Activated naive CD8-positive, alpha-beta T cell treated with anti-CD3 and anti-CD28 coated beads, Interleukin-2, amount 50 U/mL, for 16 hours (primary cell): ENCODE measurements at places on chromosomes 4 and X.

GRCh38 chr4:182978152-182978827, 61.1 kb upstream of the DCTD start:
- DNase-seq = no peak

DNA sequence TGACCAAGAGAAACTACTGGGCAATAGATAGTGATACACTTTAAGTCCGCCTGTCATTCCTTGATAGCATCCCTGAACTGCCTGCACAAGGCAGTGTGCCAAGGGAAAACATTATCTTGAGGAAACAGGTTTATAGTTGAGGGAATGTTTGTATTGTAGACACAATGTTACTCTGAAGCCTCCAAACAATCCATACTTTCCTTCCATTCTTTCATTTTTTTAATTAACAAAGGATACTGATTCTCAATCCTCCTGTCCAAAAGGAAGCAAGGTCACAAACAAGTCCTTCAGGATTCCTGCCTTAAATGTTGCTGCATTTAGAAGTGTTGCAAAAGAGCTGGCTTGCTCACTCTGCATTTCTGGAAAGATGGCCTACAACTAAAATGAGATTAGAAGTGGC, 61.7 kb upstream of the PRSS48 start:
- DNase-seq = no peak

- DNase-seq = no peak
Observed at GRCh38 chr4:143189528-143189927, 4.8 kb downstream of the USP38 start.

- DNase-seq = no peak
Observed at GRCh38 chr4:153409412-153409811, 56.7 kb upstream of the TMEM131L start.

DNA sequence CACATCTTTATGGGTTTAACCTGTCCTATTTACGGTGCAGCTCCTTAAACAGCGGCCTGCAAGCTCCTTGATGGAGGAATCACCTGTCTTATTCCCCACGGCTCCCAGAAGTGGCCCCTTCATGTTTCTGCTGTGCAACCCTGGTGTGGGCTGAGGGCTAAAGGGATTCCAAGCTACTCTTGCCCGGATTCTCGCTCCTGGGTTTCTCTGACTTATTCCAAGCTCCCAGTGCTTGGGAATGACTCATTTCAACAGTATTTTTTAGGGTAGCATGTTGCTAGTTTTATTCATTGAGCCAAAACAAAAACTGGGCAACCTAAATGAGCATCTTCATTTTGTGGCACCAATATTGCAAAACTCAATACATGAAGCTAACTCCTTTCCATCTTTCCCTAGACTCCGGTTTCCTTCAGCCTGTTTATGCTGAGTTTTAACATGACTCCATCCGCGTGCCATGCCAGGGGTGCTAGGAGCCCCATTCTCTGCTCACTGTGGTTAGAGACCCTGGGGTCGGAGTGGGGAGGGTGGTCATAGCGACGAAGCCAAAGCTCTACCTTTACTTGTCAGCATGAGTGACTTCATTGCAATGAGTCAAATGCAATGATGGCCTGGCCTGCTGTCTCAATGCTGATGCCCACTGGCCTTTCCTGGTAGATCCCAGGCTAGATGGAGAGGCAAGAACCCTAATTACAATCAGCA, 349.7 kb downstream of the NR3C2 start:
- no peak for DNase-seq

GRCh38 chr4:24973404-24973746, 57.4 kb downstream of the LGI2 start:
- no peak for DNase-seq

DNA sequence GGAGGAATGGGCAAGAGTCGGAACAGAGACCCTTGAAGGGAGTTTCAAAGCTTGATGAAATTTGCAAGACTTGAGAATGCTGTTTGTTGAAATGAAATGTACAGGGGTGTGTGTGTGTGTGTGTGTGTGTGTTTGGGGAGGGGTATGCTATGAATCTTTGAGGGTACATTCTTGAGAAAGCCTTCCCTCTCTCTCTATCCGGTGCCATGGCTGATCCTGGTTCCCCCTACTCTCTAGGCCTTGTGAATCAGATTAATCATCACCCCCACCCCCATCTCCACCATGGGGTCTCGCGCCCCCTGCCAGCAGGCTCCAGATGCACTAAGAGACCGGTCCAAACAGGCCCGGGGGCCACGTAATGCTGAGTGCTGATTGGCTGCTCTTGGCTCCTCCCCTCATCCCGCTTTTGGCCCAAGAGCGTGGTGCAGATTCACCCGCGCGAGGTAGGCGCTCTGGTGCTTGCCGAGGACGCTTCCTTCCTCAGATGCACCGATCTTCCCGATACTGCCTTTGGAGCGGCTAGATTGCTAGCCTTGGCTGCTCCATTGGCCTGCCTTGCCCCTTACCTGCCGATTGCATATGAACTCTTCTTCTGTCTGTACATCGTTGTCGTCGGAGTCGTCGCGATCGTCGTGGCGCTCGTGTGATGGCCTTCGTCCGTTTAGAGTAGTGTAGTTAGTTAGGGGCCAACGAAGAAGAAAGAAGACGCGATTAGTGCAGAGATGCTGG, at the start of gene HTR2C:
HTR2C (plus strand) TSS at position 441 of the 729 bp plus-strand sequence. CDS start 142,851 bp downstream, outside the sequence.
- no peak for DNase-seq

GRCh38 chr4:6857009-6857882, 52.4 kb upstream of the TBC1D14 start:
- DNase-seq = no peak

GRCh38 chrX:14051416-14051815, 21.7 kb upstream of the GEMIN8 start:
- DNase-seq = no peak

DNA sequence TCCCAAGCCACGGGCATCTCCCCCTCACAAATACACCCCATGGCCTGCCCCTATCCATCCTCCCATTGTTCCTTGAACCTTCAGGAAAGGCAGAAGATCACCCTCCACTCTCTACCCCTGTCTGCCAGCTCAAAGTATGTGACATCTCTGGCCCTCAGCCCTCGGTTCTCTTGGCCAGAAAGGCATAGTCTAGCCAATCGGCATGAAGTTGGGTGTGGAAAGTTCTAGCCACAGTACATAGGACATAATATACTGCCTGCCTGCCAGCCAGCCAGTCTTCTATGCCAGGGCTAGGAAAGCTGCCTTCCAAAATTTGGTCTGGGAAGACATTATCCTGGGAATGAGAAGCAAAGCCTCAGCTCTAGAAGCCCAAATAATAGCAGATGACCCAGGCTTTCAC, 3.2 kb upstream of the PLP1 start:
- DNase-seq = no peak

DNA sequence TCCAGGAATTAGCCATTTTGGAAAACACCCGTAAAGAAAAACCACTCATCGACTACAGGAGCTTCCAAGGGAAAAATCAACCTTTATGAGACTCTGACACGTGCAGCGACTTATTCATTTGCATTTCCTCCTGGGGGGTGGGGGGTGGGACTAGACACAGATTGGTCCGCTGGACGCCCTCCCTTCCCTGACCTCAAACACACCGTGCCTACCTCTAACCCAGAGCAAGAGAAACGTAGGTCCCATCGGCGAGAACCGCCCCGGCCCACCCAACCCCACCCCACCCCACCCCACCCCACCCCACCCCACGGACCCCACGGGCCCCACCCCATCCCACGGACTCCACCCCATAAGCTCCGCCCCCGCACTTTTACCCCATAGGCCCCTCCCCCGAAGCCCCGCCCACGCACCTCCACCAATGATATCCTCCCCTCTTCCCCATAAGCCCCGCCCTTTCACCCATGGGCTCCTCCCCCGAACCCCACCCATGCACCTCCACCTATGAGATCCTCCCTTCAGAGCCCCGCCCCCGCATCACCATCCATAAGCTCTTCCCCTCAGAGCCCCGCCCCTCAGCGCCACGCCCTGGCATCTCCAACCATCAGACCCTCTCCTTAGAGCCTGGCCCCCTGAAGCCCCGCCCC, 1.1 kb downstream of the GTPBP6 start:
- no peak for DNase-seq

- DNase-seq = no peak
Observed at GRCh38 chr4:1611501-1611870, 72.6 kb downstream of the FAM53A start.

- no peak for DNase-seq
Observed at GRCh38 chr4:138555108-138555507, 313.0 kb upstream of the SLC7A11 start.

DNA sequence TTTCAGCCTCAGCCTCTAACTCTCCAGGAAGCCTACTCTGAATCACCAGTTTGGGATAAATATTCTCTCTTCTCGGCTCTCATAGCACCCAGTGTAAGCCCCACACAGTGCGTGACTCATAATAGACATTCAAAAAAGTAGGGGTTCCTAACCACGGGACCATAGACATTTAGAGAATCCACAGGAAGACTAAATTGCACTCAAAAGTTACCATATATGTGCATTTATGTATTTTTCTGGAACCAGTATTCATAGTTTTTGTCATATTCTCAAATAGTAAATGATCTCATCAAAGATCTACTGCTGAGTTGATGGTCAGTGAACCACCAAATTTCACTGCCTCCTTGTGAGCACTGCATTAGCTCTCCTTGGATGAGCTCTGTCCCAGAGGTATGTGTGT, 625.7 kb downstream of the SMARCA1 start:
- DNase-seq = no peak

GRCh38 chr4:47194036-47194737, 162.8 kb downstream of the GABRB1 start:
- no peak for DNase-seq

GRCh38 chr4:152072001-152072485, 311.2 kb upstream of the GATB start:
- no peak for DNase-seq

GRCh38 chr4:130336585-130337217, 1240.7 kb downstream of the C4orf33 start:
- DNase-seq = no peak

GRCh38 chrX:107445146-107445545, 4.3 kb upstream of the FRMPD3 start:
- DNase-seq = no peak

- no peak for DNase-seq
Observed at GRCh38 chrX:40628506-40628905, 5.3 kb downstream of the MPC1L start.

- no peak for DNase-seq
Observed at GRCh38 chr4:124202099-124202498, 510.4 kb downstream of the ANKRD50 start.

DNA sequence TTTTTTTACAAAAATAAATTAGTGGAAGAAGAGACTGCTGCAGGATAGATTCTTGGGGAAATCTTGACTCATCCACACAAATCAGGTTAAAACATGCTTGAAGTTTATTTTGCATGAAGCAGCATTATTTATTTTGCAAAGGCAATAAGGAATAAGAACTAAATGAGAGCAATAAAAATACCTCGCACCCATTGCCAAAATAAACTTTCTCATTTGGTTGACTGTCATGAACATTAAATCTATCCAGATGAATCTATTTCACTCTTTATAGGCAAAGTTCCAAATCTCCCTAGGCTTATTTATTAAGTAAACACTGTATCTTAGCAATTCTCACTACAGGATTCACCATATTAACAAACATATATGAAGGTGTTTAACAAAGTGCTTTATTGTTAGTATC, 58.9 kb downstream of the HOPX start:
- DNase-seq = no peak
